ENCODE measurements at places on chromosomes 11 and 22.

DNA sequence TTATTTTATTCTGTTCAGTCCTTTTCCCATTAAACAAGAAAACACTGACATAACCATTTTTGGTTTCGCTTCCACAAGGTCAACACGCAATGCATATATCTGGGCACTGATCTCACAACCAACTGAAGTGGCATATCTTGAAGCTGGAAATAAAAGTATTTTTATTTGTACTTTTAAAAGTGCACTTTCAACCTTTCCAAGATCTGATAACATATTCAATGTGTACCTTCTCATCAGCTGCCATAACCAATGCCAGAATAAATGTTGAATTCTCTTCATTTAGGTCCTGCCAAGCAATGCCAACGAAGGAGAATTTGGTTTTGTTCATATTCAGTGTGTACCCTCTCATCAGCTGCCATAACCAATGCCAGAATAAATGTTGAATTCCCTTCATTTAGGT lies 148.9 kb upstream of the CEP126 start:
- no peak for DNase-seq

GRCh38 chr11:126214841-126215240 lies 3.3 kb downstream of the FAM118B start:
- no peak for DNase-seq

DNA sequence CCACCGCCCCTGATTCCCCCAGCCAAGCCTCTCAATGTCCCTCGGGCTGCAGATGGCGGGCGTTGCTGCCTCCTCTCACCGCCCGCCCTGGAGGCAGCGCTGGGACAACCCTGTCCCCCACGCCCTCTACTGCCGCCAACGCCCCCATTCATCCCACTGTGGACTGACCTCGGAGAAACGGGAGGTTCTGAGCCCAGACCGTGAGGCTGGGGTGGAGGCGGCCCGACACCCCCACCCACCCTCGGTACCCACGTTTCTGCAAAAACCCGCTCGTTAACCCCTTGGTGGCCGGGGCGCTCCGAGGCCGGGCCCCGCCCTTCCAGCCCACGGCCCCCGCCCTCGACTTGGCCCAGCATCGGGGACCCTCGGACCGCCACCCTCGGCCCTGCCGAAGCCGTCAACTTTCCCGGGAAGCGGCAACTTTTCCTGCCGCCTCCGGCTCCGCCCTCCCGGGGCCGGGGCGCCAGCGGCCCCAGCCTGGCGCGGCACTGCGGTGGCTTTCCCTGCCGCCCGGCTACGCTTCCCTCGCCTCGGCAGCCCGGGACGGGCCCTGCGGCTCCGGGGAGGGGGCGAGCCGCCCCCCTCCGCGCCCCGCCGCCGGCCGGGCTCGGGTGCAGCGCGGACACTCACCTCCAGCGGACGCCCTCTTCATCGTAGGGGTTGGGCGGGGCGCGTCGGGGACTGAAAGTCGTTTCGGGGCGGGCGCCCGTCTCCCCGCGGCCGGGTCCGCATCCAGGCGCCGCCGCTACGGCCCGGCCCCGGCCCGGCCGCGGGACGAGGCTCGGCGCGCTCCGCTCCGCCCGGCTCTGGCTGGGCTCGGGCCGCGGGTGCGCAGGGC lies 458 bp downstream of the RTN4R start:
- DNase-seq = no peak

GRCh38 chr22:45932071-45932470 lies 44.9 kb downstream of the WNT7B start:
- no peak for DNase-seq

- DNase-seq = no peak
These were observed 25.8 kb upstream of the LMO1 start for GRCh38 chr11:8289492-8289918.

GRCh38 chr22:17388235-17388634 lies 19.0 kb downstream of the CECR2 start:
- no peak for DNase-seq

- DNase-seq = no peak
These were observed 359.9 kb downstream of the CASP12 start for GRCh38 chr11:104538313-104538712.

DNA sequence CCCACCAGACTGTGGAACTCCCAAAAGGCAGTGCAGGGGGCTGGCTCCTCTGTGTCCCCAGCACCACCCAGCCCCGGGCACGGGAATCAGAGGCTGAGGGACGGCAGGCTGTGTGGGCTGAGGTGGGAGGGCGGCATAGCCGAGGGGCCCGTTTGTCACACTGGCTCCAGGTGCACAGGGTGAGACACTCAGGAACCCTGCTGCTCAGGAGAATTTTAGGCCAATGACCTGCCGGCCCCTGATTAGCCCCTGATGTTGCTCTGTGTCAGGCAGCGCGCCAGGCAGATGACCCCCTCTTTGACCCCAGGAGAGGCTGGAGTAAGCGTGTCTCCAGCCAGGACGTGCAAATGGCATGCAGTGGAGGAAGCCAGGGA lies 52.7 kb downstream of the RTL6 start:
- DNase-seq = no peak

- no peak for DNase-seq
These were observed 120.7 kb upstream of the SERPIND1 start for GRCh38 chr22:20653012-20653794.
